ENCODE measurements at places on chromosomes 12 and 14. TPM values are rescaled to one million over a fixed set of nuclear protein-coding genes. Genes with fewer than 3 reads are reported as not detected.

NOP9 gene
- total RNA-seq: 21.1 TPM

DNA sequence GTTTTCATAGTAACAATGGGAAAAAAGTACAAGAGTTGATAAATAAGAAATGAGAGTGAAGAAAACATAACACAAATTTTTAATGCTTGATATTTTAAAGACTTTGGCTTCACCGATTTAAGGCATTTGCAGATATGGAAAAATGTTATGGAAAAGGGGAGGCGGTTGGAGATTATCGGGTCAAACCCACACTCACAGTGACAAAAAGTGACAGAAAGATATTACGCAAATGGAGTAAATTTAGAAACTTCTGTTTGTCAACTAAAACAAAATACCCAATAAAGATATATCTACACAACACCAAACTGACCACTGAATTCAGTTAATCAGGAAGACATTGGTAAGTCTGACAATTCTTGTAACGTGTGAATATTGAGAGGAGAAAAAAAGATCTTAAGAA, 2.5 kb downstream of the PPP1R12A start:
- DNase-seq: no peak

GRCh38 chr12:121712190-121712460, 427 bp upstream of the TMEM120B start:
- no peak for DNase-seq

PPP1R3E gene
- 3.2 TPM for total RNA-seq

DNA sequence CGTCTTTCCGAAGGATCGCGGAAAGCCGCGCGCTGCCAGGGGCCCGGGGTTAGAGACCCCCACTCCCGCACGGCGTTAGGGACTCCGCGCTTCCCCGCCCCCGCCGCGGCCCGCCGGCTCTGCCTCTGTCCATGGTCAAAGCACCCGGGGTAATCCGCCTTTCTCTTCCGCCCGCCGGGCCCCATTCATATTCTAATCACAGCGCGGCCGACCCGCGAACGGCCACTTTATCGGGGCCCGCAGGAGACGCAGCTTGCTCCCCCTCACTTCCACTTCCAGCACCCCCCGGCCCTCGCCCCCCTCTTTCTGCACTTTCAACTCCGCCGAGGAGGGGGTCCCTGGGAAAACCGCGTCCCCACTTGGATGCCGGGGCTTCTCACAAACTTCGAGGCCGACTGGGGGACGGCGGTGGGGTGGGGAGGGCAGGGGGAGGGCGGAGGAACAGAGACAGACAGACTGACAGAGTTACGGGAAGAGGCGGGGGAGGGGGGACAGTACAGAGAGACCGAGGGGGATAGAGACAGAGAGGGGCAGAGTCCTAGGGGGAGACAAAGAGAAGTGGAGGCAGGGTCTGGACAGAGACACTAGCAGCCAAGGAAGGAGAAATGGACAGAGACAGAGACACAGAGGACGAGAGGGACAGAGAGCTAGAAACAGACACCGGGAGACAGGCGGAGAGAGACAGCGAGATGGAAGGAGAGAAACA, 1.1 kb upstream of the RFX4 start:
- no peak for DNase-seq

JPH4 gene
- total RNA-seq: 32.5 TPM

TMEM117 gene
- total RNA-seq: 12.7 TPM

ENDOU gene
- not detected for total RNA-seq

DNA sequence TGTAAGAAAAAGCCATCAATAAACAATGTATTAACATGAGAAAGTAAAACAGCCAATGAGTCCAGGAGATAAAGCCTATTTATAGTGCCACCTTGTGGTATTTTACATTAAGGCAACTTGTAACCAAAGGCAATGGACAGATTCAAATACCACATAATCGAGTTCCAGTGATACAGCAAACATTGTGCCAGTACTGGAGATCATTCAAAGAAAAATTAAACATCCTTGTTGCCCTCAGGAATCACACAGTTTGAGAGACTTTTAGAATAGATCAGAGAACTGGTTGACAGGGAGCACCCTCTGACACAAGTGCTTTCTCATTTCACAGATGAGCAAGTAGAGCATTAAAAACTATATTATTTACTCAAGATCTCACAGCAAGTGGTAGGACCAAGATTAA, 98.1 kb downstream of the DDHD1 start:
- DNase-seq: peak; percentile 55

CPNE6 gene
- not detected for total RNA-seq

ARHGAP9 gene
- total RNA-seq: 3.3 TPM

DNA sequence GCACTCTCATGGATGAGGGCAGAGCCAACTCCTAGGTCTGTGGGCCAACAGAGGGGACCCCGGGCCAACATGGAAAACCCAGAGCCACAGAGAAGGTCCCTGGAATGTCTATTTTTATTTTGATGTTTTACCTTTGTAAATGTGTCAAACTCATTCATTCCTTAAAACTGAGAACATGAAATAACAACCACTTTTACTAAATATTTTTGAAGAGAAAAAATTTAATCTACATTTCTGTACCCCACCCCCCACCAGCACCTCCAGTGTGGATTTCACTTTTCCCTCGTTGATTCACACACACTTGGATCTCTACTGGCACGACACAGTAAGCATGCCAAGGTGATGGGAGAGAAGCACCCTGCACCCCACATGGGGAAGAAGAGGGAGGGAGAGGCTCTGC, 6.7 kb downstream of the KRT77 start:
- no peak for DNase-seq

GRCh38 chr12:19842116-19842515, 402.8 kb downstream of the AEBP2 start:
- DNase-seq: no peak

GRCh38 chr14:73645248-73645610, 443 bp downstream of the DNAL1 start:
- DNase-seq: no peak

DNA sequence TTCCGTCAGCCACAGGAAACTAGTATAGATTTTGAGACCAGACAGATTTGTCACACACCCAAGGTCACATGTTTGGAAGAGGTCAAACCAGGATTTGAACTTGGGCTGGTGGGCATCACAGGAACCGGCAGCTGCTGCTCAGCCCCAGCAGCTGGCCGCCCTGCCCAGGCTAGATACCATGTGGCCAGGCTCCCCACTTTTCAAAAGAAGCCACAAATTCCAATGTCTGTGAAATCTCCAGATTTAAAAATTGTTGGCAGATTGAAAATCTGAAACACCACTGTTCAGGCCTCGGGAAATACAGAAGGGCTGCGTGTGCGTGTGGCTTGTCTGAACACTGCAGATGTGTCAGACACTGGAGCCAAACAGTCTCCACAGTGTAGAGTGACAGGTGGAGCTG, 30.4 kb downstream of the MMAB start:
- DNase-seq: no peak

DNA sequence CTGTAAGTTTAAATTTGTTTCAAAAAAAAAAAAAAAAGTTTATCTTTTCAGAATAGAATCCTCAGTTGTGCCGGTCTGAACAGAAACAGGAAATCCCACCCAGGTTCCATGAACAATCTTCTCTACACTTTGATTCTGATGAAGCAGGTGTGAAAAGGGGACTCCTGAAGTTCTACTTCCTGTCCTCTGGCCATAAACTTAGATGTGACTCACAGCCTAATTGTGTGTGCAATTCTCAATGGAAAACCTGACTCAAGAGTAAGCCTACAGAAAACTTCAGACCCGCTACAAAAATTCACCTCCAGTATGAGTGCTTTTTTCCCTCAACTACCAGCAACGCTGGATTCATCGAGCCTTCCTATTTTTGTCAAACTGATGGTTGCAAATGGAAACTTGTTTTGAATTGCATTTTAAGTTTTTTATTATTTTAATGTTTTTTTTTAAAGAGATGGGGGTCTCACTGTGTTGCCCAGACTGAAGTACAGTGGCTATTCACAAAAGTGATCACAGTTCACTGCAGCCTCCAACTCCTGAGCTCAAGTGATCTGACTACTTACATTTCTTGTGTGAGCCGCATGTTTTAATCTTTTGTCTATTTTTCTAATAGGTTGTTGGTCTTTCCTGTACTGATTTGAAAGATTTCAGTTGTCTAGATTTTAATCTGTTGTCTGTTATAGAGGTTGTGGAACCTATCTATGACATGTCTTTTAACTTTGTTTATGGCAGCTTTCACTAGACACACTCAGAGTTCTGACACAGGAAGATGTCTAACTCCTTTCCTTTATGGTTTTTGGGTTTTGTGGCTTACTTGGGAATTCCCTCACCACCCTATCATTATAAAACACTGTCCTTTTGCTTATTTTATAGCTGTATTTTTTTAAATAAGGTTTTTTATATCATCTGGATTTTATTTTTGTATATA, 37.6 kb downstream of the ATG14 start:
- peak; percentile 64 for DNase-seq

- DNase-seq: no peak
These were observed 9.6 kb downstream of the MARS1 start for GRCh38 chr12:57497223-57498131.

DNA sequence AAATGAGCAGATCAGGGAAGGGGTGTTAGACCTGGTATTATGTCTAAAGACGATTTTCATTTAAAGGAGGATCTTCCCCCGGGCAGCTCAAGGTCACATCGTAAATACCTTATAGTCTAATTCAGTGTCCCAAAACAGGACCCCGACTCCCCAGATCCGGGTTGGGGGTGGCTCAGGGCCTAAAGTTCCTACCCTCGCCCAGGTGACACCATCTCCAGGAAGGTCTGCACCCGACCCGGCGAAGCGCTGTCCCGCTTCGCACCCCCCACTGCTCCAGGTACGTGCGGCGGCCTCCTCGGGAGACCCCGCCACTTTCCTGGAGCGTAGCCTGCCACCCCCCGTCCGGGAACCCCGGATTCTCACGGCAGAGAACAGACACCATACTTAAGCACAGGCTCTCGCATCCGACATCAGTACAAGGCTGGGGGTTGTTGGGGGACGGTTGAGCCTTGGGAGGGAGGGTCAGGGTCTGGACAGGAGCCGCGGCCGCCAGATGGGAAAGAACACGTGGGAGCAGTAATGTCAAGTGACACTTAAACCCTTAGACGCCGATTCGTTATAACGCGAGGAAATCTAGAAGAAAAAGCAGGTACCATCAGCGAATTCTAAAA, 556 bp downstream of the TIMM9 start:
- DNase-seq: no peak

DNA sequence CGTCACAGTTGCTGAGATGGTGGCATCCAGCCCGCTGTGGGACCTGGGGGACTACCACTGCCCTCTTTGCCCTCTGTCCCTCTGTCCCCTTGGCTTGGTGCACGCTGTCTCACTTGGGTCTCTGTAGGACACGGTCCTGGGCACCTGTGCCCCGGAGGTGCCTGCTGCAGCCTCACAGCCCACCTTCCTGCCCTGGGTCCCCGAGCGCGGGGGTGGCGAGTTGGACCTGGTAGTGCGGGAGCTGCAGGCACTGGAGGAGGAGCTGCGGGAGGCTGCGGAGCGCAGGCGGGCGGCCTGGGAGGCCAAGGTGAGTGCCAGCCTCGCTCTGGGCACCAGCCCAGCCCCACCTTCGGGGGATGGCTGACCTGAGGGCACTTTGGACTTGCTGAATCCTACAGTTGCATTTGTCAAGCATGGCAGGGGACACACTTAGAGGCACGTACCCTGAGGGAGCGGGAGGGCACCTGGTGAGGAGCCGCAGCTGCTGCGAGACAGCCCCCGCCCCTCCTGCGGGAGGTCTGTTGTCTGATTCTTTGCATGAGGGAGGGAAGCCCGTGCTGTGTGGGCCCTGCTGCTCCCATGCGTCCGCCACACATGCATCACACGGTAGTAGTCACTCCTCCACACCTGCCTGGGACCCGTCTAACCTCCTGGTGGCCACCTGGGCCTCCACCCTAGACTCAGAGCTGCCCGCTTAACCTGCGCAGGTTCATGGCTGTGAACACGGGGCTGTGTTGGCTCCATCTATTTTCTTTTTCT, 6.8 kb downstream of the TEDC1 start:
- no peak for DNase-seq

DNA sequence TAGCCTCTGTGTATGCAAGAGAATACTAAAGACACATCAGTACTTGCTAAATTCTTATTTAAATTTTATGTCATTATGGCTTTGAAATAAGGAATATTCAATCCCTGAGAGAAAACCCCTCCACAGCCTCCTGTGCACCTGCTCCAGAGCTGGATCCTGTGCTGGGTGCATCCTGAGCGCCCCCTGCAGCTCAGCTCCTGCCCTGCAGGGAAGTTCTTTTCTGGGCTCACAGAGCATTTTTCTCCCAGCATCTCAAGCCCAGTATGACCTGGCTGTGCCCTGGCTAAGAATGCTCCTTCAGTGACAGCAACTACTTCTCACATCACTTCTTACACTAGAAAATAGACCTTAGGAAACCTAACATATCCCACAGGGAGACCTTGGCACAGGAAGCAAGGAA, 1211.7 kb downstream of the TMEM121 start:
- DNase-seq: no peak

DNA sequence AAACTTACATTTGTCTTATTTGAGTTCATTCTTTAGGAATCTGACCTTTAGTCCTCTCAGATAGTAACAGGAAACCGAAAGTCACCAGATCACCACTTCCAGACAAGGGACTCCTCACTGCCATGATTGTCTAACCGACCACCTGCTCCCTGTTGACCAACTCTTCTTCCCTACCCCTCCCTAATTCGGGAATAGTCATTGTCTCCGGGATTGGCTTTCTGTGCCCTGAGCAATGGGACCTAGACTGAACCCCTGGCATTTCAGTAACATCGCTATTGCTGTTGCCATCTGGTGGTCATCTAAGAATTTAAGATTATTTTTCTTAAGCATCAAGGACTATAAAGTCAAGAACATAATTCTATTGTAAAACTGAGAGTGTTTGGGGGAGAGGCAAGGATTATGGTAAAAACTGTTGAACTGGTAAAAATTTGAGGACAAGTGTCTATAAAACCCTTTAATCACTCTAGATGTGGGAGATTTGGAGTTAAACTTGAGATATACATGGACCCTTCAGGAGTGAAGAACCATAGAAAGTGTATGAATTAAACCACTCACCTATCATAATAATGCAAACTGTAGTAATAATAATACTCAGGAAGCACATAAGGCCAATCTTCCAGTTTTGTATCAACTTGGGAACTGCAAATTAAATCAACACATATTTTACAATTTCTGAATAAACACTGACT, 6.3 kb downstream of the CLEC2A start:
- peak; percentile 17 for DNase-seq

LRP10 gene
- total RNA-seq: 65.5 TPM

- no peak for DNase-seq
These were observed 16.4 kb upstream of the ARID2 start for GRCh38 chr12:45713078-45713477.

- no peak for DNase-seq
These were observed 149.1 kb downstream of the KIF26A start for GRCh38 chr14:104287301-104288009.

GRCh38 chr12:122872815-122873361, 23.0 kb downstream of the VPS37B start:
- DNase-seq: no peak

DNA sequence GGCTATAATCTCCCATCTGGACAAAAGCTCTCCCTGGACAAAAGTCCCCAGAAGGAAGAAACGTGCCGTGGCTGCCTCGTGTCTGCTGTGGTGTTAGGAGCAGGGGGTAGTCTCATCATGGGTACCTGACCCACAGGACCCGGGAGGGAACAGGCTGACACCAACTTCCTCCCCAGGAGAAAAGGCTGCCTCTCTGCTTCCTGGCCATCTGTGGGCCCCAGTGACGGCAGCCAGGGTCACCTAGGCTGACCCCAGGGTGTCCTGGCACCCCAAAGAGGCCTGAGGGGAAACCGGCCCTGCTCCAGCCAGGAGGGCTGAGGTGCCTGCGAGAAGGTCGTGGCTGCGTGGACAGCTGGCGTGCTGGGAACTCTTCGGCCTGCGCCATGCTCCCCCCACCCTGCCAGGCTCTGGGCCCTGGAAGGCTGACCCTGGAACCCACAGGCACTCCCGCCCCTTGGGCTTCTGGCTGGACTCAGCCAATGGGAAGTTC, 133.9 kb downstream of the RFLNA start:
- DNase-seq: no peak

- DNase-seq: no peak
These were observed 28.2 kb upstream of the PEX5 start for GRCh38 chr12:7161327-7161726.
